Muscle of arm (tissue), 14 donors: ENCODE measurements at places on chromosomes 16 and 17.

- DNase-seq = no peak
Measured at GRCh38 chr17:33637534-33637933, 344.4 kb upstream of the ASIC2 start.

- DNase-seq = peak; percentile 74
Measured at GRCh38 chr16:66954097-66954659, 6.9 kb upstream of the CES3 start.

DNA sequence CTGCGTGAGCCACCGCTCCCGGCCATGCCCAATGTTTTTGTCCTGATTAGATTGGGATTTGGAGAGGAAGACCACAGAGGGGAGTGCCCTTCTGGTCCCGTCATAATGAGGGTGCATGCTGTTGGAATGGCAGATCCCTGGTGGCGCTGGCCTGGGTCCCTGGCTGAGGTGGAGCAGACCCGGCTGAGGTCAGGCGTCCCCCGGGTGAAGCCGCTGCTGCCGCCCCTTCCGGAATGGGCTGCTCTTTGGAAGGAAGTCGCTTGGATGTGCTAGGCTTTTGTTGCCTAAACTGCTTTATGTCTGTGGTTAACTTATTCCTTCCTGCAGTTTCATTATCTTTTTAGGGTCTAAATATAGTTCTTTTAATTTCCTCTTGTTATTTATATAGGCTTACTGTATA, 120.3 kb upstream of the CHMP6 start:
- no peak for DNase-seq

- DNase-seq = no peak
Measured at GRCh38 chr16:987906-988305, 6.3 kb downstream of the SOX8 start.

GRCh38 chr17:72421128-72422092, 300.6 kb downstream of the SOX9 start:
- DNase-seq = no peak

GRCh38 chr17:4247361-4247970, 16.3 kb downstream of the ANKFY1 start:
- DNase-seq = no peak

DNA sequence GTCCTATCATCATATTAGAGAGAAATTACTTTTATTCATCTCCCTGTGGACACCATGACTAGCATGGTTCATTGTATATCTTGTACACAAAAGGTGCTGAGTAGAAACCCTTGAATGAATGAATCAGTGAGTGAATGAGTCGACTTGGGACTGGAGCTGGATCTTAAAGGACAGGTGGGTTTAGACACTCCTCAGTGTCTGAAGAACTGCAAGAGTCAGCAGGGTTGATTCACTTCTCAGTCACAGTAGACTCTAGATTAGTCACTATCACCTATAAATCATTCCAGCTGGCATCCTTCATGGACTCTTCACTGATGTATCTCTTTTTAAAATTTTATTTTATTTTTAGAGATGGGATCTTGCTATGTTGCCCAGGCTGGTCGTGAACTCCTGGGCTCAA, 30.1 kb upstream of the PMFBP1 start:
- no peak for DNase-seq

- DNase-seq = peak; percentile 57
Measured at GRCh38 chr16:89498839-89499238, 8.5 kb upstream of the ANKRD11 start.

GRCh38 chr16:3389663-3390338, 11.0 kb downstream of the ZSCAN32 start:
- DNase-seq = no peak

DNA sequence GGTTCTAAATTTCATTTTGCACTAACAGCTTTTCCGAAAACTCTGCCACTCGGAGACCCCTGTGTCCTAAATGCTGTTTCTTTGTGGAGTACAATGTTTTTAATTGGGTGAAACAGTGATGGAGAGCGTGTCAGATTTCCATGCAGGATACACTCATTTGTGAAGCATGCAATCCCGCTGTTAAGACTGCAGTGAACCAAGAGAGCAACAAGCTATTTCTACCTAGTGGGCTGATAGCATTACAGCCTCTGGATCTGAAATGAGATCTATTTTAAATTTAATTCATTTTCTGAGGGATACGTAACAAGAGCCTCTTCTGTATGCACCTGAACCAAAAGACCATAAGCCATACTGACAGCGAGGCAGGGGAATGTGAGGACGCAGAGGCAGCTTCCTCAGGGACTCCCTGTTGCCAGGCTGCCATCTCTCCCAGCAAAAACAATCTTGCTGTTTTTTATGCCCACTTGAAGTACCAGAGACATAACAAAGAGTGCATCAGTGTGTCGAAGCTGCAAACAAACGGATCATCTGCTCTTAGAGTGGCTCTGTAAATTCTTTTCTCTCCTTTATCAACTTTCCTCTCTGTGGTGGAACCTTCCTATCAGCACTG, 199.9 kb upstream of the COX10 start:
- no peak for DNase-seq

- DNase-seq = no peak
Measured at GRCh38 chr17:12599186-12599920, 66.3 kb upstream of the MYOCD start.

DNA sequence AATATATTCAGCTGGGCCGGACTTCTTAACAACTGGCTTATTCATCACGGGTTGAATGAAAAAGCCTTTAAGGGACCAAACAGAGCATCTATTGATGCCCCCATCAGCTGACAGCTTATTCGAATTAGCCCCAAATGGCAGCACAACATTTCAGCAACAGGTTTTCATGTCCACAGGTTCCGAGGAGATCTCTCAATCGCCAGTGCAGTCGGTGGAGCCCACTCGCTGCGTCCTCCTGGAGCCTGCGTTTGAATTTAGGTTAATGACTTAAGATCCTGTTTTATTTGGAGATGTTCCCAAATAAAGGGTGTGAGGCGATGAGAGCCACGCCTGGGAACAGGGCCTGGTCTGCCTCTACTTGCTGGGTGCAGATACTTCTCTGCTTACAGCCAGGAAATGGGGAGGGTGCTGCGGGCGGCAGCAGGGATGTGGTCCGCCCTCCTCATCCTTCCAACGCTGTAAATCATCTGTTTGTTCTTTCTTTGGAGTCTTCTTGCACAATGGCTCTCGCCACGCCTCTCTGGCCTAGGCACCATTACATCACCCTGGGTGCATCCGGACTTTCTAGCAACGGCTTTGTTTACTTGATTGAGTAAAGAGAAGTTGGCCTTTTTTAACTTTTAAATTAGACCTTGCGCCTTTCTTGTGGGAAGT, 22.6 kb downstream of the NDE1 start:
- peak; percentile 71 for DNase-seq

GRCh38 chr16:11405331-11406176, 60.3 kb downstream of the RMI2 start:
- no peak for DNase-seq

GRCh38 chr17:11786711-11787438, 188.6 kb downstream of the DNAH9 start:
- peak; percentile 46 for DNase-seq

DNA sequence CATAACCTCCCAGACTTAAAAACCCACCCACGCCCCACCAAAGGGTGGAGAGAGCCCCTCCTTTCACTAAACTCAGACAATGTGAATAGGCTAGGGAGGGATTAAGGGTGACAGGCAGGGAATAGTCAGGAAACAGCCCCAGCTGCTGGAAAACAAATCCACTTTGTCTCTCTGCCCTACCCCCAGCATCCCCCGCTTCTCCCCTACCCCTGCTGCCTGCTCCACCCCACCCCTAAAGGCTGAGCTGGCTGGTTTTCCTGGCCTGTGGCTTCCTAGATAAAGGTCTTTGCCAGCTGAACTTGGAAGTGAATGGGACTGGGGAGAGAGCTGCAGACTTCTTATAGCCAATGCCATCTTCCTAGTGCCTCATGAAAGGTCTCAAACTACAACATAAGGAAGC, 15.0 kb downstream of the CAVIN1 start:
- DNase-seq = no peak

DNA sequence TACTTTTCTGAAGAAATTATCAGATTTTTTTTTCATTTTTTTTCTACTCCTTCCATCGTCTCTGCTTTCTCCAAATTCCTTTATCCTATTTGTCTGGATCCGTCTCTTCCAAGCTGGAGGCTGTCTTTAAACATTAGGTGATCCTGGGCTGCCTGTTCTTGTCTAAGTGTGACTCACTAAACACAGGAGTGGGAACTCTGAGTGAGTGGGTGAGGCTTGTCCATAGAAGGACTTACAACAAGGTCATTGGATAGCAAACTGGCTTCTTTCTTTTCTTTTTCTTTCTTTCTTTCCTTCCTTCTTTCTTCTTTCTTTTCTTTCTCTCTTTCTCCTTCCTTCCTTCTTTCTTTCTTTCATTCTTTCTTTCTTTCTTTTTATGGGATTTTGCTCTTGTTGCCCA, 18.2 kb downstream of the ALOX15 start:
- DNase-seq = no peak

GRCh38 chr16:5905935-5906334, 808.3 kb upstream of the EEF2KMT start:
- no peak for DNase-seq

GRCh38 chr16:2210386-2211365, at the start of gene BRICD5:
Gene BRICD5 (minus strand): TSS chr16:2210863. CDS start chr16:2210833, 30 bp downstream.
- DNase-seq = no peak

DNA sequence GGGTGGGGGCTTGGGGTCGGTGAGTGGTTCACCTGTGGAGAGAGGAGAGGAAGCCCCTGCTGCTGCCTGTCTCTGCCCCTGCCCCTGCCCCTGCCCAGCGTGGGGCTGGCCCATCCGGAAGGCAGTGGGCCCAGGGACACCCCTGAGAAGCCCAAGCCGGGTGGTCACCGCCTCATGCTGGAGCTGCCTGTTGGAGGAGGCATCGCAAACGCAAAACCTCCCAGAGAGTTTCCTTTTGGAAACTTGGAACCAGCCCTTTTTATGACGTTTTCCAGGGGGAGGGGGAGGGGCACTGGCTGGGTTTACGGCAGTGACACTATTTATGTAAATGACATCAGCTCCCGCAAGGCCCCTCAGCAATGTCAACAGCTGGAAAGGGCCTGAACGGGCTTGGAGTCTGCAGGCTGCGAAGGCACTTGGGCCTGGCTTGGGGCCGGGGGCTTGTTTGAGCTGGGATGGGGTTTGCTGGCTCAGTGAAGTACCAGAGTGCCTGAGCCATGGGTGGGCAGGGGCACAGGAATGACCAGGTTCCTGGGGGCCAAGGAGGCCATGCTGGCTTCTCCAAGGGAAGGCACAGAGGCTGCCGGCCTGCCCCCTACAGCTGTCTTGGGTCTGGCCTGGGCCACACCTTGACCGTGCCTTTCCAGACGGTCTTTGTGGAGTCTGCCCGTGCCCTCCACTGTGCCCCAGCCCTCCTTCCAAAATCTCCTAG, 219.5 kb downstream of the NTN1 start:
- peak; percentile 95 for DNase-seq

- peak; percentile 43 for DNase-seq
Measured at GRCh38 chr17:56939869-56940484, 20.9 kb downstream of the COIL start.

DNA sequence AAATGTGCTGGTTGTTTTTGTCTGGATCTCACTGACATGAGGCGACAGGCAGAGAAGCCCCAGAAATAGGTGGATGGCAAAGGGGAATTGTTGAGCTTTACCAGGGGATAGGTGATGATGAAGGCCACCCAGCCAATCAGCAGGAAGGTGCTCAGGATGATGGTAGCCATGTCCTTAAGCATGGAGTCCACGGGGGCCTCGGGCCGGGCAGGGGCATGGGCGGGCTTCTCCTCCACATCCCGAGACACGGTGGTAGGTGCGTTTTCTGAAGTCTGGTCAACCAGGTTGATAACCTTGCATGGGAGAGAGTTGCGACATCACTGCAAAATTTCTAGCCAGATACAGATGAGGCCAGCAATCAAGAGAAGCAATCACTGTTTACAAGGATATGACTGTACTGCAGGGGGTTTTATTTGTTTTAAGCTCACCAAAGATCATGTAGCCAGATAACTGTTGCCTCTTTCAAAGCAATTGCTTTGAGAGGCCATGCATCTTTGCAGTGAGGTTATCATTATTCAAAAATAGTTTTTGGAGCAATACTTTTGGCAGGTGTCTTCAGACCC, 37.3 kb upstream of the ICAM2 start:
- DNase-seq = no peak

- DNase-seq = no peak
Measured at GRCh38 chr17:11909348-11909747, 87.9 kb downstream of the ZNF18 start.

DNA sequence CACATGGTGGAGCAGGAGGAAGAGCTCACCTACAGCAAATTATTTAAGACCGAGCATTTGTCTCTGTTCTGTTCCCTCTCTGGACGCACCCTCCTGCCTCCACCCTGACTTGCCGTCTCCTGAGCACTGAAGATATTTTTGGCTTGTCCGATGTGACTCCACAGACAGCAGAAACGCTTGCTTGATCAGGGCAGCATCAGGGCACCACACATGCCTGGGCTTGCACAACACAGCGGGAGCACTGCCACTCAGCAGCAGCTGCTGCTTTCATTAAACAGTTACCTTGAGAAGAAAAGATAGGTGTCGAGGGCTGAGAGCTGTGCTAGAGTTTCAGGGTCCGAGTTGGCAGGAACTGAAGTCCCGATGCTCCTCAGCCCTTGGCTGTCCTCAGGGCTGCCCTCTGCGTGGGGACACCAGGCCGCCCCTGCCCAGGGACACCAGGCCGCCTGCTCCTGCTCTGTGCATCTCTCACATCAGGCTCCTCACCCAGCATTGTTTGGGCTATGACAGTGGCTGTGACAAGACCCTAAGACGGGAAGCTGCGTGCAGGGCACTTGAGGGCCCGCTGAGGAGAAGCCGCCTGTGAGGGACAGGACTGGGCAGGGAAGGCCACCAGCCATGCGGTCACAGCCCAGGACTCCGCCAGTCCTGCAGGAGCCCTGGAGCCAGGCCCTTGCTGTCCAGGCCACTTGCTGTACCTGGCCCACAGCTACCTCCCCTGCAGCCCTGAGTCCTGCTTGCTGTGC, 21.3 kb upstream of the CDH15 start:
- DNase-seq = no peak

DNA sequence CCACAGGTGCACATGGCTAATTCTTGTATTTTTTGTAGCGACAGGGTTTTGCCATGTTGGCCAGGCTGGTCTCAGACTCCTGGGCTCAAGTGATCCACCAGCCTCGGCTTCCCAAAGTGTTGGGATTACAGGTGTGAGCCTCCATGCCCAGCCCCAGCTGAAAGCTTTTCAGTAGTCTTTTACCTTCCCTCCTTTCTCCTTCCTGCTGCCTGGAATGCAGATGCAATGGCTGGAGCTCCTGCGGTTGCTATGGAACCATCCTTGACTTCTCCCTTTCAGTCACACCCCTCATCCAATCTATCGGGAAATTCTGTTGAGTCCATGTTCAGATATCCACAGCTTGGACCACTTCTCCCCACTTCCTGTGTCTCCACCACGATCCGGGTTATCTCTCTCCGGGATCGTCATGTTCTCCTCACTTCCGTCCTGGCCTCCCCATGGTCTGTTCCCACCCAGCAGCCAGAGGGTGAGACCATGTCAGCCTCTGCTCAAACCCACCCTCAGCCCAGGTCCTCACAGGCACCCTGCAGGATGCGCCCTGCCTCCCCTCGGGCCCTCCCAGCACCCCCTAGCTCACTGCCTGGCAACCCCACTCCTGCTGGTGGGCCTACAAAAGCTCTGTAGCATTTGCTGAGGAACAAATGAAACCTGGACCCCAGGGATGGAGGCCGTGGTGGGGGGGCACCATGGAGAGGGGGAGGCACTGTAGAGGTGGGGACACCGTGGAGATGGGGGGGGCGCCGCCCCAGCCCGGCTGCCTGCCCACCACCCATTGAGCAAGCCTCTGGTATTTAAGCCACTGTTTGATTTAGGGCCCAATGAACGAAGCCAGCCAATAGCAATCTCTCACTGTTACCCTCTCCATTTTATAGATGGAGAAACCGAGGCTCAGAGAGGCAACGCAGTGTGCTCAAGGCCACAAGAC, 12.8 kb upstream of the SLC38A10 start:
- no peak for DNase-seq
